ENCODE measurements at places on chromosomes 12 and 14.

DNA sequence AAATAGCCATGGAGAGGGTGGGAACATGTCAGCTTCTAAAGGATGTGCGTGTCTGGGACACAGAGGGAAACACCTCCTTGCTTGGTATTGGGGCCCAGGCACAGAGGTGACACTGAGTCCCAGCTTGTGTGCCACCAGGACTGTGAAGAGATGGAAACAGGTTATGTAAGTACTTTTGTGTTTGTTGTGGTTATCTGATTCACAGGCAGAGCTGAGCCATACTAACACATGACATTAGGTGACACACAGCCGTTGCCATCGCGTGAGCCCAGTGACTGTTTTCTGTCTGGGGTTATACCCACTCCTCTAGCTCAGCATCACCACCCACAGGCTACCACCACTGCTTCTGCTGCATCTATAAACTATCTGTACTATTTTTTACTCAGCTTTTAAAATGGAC, 12.1 kb upstream of the FLVCR2 start:
- DNase-seq = no peak

DNA sequence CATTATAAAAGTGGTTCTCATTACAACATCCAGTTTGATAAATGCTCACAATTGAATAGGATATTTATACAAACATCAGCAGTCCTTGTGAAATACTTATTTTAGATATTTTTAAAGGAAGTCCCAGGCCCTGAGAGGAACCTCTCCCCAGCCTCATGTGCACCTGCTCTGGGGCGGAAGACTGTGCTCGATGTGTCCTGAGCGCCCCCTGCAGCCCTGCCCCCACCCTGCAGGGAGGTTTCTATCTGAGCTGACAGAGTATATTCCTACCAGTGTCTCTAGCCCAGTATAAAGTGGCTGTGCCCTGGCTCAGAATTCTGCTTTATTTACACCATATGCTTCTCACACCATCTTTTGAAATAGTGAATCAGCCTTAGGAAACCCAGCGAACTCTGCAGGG, 1349.1 kb downstream of the TMEM121 start:
- DNase-seq = peak; percentile 25

DNA sequence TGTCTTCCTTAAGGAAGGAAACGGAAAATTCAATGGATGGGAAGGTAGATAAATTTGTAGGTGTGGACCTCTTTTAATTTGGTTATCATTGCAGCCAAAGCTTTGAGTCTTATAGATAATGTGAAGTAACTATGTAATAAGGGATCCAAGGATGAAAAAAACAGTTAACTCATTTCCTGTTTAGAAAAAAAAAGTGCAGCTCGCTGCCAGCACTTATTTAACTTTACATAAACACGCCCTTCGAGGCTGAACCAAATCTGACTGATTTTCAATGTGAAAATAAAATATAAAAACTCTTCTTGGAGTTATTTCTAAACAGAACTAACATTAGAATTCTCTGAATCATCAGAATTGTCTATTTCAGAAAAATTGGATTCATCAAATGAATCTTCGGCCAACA, 7.0 kb downstream of the NUBPL start:
- DNase-seq = no peak

DNA sequence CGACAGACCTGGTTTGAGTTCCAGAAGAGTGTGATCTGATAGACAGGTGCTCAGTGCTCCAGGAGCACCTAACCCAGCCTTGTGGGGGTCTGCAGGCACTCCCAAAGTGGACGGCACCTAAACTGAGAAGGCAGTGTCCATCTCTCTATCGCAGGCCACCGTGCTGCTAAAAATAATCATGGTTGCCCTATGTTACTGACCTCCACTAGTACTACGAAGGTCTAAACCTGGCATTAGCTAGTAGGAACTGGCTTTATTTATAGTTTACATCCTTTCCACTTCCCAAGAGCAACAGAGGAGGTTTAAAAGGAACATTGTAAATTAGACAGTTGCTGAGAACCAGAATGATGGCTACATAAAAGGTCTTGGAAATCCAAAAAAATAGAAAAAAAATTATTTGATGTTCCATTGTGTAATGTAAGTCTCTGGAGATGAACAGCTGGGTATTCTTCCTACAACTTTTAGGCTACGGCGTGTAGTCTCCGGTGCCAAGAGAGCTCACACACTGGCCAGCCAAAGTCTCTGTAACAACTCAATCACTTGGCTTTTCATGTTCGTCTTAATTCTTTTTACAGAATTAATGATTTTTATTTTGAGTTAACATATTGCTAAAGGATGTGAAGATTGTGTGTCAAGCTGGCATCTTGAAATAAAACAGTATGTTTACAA, 27.3 kb downstream of the PPFIBP1 start:
- DNase-seq = no peak

GRCh38 chr12:64875186-64875585, 50.7 kb downstream of the TBC1D30 start:
- no peak for DNase-seq

GRCh38 chr12:61821381-61821780, 438.8 kb upstream of the USP15 start:
- no peak for DNase-seq
